ENCODE measurements at places on chromosomes 5 and 9.

GRCh38 chr5:177402271-177403043 lies 2.0 kb upstream of the PFN3 start:
- DNase-seq, result peak; percentile 74

DNA sequence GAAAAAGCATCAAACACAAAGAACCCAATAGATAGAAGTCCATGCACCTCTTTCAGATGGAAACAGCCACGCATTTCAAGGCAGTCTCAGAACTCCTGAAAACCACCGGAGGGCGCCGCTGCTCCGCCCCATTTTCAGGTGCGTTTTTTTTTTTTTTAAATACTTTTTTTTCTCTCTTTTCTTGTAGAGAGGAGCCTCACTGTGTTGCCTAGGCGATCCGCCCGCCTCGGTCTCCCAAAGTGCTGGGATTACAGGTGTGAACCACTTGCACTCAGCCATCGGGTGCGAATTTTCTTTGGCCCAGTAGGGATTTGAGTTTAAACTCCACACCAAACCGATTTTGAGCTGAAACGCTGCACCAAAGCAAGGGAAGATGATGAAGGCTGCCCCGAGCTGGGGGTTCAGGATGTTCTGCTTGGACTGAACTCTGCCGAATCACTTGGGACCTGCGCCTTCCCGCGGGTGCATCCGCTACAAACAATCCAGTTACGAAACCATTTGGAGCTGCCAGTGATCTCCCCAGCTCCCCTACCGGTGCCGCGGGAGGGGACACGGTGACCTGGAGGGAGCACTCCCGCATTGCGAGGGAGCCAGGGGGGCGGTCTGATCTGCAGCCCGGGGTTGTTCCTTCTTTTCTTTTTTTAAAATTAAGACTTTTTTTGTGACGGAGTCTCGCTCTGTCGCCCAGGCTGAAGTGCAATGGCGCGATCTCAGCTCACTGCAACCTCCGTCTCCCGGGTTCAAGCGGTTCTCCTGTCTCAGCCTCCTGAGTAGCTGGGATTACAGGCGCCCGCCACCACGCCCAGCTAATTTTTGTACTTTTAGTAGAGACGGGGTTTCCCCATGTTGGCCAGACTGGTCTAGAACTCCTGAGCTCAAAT lies 1.4 kb downstream of the PTGR1 start:
- peak; percentile 73 for DNase-seq

DNA sequence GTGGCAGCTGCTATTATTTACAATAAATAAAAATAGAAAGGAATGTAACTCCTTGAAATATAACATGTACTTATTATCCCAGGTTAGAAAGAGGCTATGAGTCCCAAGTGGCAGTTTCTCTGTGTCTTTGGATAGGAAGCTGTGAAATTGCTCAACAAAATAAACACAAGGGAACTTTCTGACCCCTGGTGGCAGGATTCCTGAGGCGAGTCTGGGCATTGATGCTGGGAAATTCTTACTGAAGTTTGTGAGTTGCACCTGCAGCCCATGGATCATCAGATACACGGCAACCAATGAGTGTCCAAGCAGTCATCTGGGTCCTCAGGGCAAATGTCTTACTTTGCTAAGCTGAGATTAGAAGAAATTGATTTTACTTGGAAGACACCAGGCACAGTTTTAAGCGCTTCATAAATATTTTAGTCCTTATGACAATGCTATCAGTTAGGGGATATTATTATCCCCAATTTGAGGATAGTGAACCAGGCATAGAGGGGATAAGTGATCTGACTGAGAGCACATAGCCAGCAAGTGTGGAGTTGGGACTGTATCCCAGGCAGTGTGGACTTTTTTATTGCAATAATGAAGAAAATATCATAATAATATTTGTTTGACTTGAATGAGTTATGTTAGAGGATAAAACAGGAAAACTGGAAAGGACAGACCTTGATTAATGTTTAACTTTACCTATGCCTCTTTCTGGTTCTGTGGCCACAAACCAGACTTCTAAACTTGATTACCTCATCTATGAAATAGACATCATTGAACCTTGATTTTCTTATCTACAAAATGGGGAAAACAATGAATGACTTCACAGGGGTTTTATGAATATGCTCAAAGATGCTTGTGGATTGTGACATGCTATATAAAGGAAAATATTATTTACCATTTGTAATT lies 265.5 kb upstream of the ADAMTSL1 start:
- no peak for DNase-seq

DNA sequence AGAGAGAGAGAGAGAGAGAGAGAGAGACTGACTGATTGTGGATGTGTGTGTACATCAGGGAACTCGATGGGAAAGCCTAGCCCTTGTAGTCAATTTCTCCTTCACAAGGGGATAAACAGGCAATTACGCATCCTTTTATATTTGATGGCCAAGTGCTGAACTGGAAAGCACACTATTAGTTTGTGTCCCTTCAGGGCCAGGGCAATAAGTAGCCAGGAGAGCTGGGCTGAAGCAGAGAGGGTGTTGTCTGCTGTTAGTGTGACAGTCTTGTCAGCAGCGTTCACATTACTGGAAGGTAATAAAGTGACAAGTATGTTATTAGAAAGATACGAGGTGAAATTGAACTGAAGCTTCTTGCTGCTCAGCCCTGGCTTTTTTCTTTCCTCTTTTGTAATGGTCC lies 457.7 kb downstream of the BNC2 start:
- no peak for DNase-seq

GRCh38 chr9:237858-238345 lies 23.2 kb downstream of the DOCK8 start:
- DNase-seq, result no peak

DNA sequence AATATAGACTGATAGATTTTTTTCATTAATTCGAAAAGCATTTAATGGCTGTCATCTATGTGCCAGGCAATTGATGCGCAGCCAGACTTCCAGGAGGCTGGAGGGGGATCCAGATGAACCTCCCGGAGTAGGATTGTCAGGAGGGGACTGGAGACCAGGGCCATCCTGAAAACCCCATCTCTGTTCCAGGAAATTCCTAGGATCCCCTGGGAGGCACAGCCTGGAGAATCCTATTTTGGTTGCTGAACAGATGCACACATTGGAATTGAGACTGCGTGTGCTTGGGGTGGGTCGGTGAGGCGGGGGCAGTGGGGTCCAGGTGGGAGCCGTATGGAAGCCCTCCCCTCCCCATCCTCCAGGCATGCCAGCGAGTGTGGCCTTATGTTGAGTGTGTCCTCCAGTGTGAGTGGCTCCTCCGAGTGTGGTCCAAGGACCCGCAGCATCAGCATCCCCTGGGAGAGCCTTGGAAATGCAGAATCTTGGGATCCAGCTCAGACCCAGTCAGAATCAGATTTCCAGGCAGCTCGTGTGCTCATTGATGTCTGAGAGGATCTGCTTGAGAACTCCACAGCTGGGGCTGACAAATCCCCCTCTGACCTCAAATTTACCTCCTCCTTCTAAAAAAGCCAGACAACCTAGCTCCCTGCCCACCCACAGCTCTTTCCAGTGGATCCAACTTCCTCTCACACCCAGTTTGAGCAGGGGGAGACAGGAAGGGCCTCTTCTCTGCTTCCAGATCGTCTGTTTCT lies 38.7 kb downstream of the ROPN1L start:
- DNase-seq, result no peak

DNA sequence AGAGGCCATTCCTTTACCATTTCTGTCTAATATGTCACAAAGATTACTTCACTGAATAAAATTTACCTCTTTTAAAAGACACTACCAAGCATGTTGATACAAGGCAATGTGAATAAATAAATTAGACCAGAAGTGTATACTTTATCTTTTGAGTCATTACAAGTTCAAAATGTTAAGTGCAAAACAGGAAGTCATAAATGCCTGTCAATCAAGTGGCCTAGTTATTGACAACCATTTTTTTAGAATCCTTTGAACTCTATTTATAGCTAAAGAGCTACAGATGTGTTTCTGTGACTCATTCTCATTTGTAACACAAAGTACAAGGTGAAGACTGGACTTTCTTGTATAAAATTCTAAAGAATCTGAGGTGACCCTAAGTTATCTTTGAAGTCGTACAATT lies 602.7 kb upstream of the SEMA6A start:
- no peak for DNase-seq

DNA sequence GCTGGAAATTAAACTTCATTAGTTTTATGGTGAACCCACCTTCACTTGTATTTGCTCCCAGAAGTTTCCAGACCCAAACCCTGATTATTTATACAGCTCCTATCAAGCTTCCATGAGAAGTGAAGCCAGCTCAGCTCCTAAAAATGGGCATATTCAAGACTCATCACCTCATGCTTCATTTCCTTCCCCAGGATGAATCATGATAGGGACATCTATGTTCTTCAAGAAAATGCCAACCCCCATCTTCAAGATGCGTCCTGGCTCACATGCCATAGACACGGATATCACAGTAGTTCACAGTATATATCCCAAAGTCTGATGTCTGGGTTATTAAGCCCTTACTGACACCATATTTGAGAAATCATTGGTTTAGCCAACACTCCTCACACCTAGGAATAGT lies 217.6 kb downstream of the NPR3 start:
- DNase-seq, result no peak

DNA sequence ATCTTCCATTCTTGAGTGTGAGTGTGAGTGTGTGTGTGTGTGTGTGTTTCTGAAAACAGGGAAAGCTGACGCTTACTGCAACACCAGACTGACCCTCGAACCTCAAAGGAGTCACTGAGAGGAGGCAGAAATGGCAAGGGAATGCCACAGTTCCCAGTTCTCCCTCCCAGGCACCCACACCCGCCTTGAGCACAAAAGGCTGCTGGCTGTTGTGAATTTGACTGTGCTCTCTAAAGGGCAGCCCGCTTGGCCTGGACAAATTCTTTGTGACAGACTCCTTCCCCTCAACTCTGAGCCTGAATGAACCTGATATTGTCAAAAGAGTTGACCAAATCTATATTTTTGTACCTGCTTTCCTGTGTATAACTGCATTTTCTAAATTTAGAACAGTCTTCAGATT lies 245.7 kb upstream of the IRX2 start:
- no peak for DNase-seq

DNA sequence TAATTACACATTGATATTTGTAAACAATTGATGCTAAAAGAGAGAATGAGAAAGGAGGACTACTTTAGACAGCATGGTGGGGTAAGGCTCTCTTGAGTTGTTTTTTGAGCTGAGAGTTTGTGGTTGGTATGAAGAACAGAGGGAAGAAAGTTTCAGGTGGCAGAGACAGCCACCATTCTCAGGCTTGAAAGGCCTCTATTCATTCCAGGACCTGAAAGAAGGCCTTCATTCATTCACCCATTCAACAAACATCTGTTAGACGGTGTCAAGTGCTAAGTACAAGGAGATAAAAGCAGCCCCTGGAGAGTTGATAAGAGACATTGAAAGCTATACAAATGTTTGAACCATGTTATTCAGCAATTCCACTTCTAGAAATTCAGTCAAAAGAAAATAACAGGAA lies 21.7 kb upstream of the ADAM19 start:
- DNase-seq, result no peak

GRCh38 chr5:51991940-51992339 lies 608.7 kb downstream of the ISL1 start:
- DNase-seq, result no peak

DNA sequence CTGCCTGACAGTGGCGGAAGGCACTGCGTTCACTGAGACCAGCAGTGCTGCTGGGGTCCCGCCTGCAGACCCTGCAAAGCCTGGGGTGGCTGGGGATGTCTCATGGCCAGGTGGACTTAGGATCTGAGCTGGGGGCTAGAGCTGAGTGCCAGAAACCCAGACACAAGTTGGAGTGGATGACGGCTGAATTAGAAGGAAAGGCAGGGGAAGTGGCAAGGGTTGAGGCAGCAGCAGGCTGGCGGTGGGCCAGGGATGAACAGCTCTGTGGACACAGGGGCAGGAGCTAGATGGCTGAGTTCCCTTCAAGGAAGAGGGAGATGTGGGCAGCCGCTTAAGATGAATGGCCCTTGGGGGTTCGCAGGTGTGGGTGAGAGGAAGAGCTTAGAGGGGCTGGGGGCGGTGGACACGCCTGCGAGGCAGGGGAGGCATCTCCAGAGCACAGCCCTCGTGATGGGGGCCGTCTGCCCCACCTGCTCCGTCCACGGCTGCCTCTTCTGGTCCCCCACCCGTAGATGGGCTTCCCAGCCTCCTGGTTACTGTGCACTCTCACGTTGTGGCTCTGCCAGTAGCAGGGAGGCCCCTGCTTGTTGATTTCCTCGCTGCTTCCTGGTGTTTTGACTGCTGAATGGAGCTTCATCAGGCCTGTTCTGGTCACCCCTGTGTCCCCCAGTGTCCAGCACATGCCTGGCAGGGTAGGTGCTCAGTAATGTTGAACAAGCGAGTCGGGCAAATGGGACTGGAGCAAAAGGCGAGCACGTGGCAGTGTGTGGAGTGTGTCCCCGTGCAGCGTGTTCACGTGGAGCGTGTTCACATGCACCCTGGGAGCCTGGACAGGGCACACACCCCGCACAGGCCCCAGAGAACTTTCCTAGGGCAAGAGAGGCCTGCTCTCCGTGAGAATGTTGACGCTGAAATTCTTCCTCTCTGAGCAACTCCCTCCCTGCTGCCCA lies 168.2 kb downstream of the CACNA1B start:
- no peak for DNase-seq

DNA sequence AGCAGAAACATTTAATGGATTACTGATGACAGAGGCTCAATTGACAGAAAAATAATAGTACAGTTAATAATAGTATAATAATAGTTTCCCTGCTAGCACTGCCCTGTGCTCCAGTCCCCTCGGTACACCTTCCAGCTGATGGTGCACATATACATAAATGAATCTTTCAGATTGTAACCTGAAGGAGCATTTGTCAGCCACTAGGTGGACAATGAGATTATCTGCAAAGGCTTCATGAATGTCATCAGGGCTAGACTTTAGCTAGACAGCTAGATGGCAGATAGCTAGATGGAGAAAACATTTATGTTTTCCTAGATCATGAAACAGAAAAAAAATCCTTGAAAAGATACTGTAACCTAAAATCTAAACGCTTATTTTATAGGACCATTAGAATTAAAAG lies 304.4 kb upstream of the SMC2 start:
- peak; percentile 0 for DNase-seq

DNA sequence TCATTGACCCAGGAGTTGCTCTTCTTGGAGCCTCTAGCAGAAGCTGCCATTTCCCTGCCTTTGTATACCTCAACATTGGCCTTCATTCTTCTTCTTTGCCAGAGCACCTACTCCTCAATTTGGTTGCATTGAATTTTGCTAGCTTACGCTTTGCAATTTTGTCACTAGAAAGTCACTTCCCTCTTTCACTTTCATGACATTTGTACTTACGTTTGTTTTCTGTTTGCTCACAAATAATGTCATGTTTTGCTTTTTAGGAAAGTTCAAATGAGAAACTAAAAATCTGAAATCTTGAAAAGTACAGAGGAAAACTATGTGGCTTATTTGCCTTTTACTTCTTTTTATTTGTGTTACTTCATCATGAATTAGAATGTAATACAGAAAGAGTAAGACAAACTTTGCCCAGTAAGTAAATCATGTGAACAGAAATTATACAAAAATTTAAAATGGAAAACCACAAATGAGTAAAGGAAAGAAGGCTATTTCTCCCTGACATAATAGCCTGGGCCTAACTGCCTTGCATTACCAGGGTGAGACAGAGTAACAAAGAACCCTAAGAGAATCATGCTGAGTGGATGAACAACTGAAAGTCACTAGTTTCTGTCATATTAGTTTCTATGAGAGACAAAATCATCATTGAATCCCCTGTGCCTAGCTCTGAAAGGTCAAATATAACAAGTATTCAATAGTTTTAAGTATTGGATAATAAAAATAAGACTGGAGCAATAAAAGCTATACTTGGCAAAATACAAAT lies 7.4 kb upstream of the IFNA1 start:
- no peak for DNase-seq
